ENCODE measurements at places on chromosomes 5 and 9.

GRCh38 chr5:65100911-65101631 is 332.3 kb downstream of the CWC27 start:
- peak; percentile 80 for DNase-seq

- DNase-seq: no peak
Measured at GRCh38 chr5:59521476-59521875, 372.1 kb downstream of the PDE4D start.

GRCh38 chr9:123065196-123065595 is 31.7 kb downstream of the GPR21 start:
- DNase-seq: peak; percentile 33

GRCh38 chr5:164073081-164073480 is 567.7 kb downstream of the MAT2B start:
- no peak for DNase-seq

All from AG10803 (cell line).